CD4-positive, CD25-positive, alpha-beta regulatory T cell (primary cell): ENCODE measurements at places on chromosomes 2 and 18. TPM values are rescaled to one million over a fixed set of nuclear protein-coding genes. Genes with fewer than 3 reads are reported as not detected.

Gene PCARE
- polyA plus RNA-seq = not detected

Gene POU3F3
- polyA plus RNA-seq = not detected

Gene COLEC12
- not detected for polyA plus RNA-seq

Gene HSPD1
- 81.1 TPM for polyA plus RNA-seq

Gene HJURP
- polyA plus RNA-seq = 0.34 TPM

Gene C2orf80
- polyA plus RNA-seq = not detected

Gene ERFE
- 0.29 TPM for polyA plus RNA-seq

Gene MPV17
- polyA plus RNA-seq = 139 TPM

Gene SCN9A
- not detected for polyA plus RNA-seq

Gene LYG2
- not detected for polyA plus RNA-seq

Gene CIDEA
- polyA plus RNA-seq = not detected

Gene MAL
- polyA plus RNA-seq = 191 TPM

Gene ABCB11
- not detected for polyA plus RNA-seq

Gene ABCG8
- polyA plus RNA-seq = not detected

Gene CPO
- not detected for polyA plus RNA-seq

Gene ALK
- not detected for polyA plus RNA-seq

Gene TNFAIP6
- polyA plus RNA-seq = not detected

Gene STK11IP
- 10.1 TPM for polyA plus RNA-seq

Gene PFN4
- polyA plus RNA-seq = not detected

Gene NPC1
- 19.3 TPM for polyA plus RNA-seq
